ENCODE measurements at places on chromosomes 5 and 9.

DNA sequence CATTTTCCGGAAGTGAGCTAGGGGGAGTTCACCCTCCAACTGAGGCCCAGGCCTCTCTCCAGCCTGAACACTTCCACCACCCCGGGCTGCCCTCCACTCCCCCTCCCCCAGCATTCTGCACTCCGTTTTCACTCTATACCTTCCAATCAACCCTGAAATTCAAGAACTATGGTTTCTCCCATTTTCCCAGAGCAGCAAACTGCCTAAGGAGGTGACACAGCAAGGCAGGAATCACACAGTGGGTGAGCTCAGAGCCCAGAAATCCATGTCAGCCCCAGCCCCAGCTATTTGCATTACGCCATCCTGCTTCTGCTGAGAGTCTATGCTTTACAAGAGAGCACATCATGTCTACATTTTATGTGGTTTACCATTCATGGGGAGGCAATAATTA lies 11.9 kb downstream of the MSX2 start:
- DNase-seq: no peak

- no peak for DNase-seq
Observed at GRCh38 chr5:178141550-178141949, 10.7 kb downstream of the RMND5B start.

DNA sequence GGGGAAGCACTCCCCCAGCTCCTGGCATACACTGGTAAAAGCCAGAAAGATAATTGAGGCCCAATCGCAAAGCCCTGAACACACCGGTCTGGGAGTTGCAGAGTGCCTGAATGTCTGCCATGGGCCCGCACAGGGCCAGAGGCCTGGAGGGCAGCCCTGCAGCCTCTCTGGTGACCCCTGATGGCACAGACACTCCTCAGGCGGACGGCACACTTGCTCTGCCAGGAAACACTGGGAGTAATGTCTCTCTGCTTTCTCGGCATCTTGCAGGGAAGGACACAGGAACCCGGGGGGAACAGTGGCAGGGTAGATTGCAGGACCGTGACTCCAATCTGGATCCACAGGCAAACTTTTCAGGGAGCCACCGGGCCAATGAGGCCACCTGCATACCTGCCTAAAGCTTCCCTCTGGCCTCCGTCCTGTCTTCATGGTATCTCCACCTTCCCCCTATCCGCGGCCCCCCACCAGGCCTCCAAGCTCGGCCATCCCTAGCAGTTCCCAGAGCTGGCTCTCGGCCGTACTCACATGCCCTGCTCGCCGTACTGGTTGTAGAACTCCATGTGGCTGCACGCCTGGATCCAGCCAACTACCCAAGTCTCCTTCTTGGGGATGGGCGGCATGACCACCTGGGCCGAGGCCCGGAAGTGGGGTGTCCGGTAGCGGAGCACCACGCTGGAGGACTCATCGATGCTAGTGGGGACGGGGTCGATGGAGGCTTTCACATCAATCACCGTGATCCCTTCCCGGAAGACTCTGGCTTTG lies 797 bp downstream of the FAM78A start:
- DNase-seq: no peak

DNA sequence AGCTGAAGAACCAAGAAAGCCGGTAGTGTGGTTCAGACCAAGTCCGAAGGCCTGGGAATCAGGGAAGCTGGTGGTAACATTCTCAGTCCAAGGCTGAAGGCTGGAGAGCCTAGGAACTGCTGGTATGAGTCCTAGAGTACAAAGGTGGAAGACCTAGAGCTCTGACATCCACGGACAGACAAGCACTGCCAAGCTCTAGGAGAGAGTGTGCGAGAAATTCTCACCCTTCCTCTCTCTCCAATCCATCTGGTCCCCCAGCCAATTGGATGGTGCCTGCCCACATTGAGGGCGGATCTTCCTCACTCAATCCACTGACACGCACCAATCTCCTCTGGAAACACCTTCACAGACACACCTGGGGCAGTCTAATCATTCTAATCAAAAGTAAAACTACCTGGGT lies 19.7 kb upstream of the ADAMTS19 start:
- DNase-seq: no peak

DNA sequence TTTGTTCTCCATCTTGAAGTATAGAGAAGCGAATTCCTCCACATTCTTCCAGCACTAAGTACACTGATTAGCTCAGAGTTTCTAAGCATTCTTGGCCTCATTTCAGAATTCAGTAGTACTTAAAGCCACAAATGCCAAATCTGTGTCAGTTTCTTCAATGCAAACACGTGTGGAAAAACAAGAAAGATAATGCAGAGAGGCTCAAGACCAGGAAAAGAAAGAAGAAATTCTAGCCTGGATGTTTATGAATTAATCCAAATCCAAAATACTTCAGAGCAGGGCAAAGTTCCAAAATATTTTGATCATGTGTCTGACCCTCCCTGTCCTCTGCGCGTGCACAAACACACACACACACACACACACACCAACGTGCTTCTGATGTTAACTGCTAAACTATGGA lies 457.6 kb downstream of the SLCO4C1 start:
- DNase-seq: no peak

GRCh38 chr9:77856615-77857014 lies 175.0 kb downstream of the GNAQ start:
- no peak for DNase-seq

GRCh38 chr5:71922584-71923106 lies 184.6 kb upstream of the MAP1B start:
- DNase-seq: no peak

DNA sequence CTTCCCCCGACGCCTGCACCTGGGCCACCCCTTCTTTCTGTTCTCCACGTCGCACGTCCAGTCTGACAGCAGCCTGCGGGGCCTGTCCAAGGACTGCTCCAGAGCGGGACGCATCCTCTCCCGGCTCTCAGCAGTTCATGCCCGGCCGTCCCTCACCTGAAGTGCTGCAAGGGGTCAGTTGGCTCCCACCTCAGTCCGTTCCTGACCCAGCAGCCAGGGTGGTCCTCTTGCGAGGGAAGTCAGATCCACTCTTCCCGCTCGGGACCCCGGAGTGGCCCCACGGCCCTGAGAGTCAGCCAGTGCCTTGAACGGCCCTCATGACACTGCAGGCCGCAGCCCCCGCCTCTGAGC lies 249.7 kb upstream of the IRX4 start:
- DNase-seq: no peak

GRCh38 chr9:133777068-133777791 lies 39.1 kb upstream of the SARDH start:
- DNase-seq: no peak

DNA sequence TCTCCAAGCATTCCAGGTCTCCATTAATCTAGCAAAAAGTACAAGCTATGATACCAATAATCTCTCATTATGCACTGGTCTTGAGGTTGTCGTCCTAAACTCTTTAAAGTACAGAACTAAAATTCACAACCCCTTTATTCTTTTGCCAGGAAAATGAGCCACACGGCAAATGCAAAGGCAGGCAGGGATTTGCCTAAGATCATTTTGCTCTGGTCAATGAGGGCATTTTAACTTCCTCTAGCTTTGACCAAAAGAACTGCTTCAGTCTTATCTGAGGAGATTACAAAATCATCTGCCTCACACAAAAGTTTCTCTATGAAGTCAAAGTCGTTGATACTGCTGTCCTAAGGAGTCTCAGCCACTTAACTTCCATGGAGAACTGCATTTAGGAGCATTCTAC lies 51.8 kb downstream of the EPB41L4B start:
- DNase-seq: no peak

GRCh38 chr9:129283705-129284606 lies 105.9 kb upstream of the IER5L start:
- DNase-seq: no peak

DNA sequence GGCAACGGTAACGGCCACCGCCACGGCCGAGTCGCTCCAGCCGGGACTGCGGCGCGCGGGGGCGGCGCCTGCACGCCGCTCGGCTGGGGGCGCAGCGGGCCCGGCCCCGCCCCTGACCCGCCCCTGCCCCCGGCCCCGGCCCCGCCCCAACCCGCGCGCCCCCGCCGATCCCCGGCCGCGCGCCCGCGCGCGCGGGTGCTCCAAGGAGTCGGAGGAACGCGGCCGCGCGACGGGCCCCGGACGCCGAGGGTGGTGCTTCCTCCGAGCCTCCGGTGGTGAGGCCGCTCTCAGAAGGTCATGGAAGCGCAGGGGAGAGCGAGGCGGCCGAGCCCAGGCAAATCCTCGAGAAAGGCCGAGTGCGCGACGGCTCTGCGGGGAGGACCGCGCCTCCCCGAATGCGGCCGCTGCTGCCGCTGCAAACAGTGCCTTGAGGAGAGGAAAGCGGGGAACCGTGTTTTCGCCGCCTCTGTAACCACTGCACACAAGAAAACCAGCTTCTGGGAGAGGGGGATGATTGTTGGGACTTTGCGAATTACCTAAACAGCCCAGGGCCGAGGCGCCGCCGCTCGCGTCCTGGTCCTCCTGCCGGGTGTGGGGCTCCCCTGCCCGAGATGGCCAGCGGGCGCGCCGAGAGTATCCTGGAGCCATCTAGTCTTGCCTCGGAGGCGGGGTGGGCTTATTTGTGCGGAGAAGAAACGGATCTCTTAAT lies at the start of gene LIFR:
Gene LIFR (minus strand): TSS at position 48 of the 709 bp plus-strand sequence. CDS start 25,999 bp downstream, outside the sequence.
- no peak for DNase-seq

- DNase-seq: no peak
Observed at GRCh38 chr5:14157493-14157782, 14.3 kb downstream of the TRIO start.

All from SIG-M5 (cell line).